ENCODE measurements at places on chromosomes 4 and X. TPM values are rescaled to one million over a fixed set of nuclear protein-coding genes. Genes with fewer than 3 reads are reported as not detected.
A peak's percentile ranks its signal among the peaks of the same experiment; 100 is the strongest.

Gene GAB3
- 0.82 TPM for total RNA-seq

Gene RBM47
- total RNA-seq, result 41.1 TPM

Gene C4orf51
- total RNA-seq, result not detected

Gene GLOD5
- not detected for total RNA-seq

Gene SPACA5
- not detected for total RNA-seq

Gene FRG2
- total RNA-seq, result not detected

Gene MTCP1
- total RNA-seq, result 0.27 TPM

Gene NPNT
- total RNA-seq, result 7.3 TPM

Gene TLR2
- 17.9 TPM for total RNA-seq

Gene ZNF674
- total RNA-seq, result 3.8 TPM

Gene RAB33A
- 3.2 TPM for total RNA-seq

Gene CT83
- total RNA-seq, result not detected

DNA sequence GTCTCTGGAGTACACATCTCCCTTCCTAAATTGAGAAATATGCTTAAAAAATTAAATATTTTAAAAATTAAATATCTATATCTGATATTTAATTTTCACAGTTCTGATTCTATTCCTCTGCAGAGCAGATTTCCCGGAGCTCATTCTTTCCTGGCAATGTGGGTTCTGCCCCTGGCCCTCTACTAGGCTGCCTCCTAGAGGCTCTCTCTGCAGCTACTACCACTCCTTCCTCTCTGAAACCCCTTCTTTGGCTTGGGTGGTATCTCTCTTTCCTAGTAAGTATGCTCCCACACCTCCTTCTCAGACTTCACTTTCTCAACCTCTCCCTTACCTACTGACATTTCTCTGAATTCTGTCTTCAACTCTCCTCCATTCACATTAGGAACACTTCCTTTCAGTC lies 45.3 kb downstream of the RPGR start:
- no peak for DNase-seq

GRCh38 chr4:83556006-83556707 lies 20.2 kb downstream of the GPAT3 start:
- DNase-seq, result no peak

- no peak for DNase-seq
These were observed 304.5 kb upstream of the DIPK2B start for GRCh38 chrX:45505214-45505613.

DNA sequence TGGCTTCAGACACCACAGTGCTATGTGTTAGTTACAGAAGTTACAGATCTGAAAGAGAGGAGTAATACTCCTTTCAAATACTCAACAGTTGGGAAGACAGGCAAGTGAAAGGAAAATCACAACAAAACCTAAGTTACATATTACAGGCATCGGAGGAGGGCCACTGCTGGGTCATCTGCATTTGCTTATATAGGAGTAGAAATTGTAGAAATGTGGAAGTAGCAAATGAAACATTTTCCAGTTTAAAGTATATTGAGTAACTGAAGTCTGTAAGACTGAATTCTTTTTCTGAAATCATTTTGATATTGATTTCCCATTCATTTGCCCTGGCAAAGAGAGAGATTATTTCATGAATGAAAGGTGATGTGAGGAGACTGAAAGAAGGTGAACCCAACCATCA lies 201.7 kb downstream of the SPRY1 start:
- no peak for DNase-seq

GRCh38 chr4:111991163-111991562 lies 154.1 kb upstream of the FAM241A start:
- no peak for DNase-seq

GRCh38 chrX:116181300-116181699 lies 10.8 kb downstream of the AGTR2 start:
- DNase-seq, result no peak

DNA sequence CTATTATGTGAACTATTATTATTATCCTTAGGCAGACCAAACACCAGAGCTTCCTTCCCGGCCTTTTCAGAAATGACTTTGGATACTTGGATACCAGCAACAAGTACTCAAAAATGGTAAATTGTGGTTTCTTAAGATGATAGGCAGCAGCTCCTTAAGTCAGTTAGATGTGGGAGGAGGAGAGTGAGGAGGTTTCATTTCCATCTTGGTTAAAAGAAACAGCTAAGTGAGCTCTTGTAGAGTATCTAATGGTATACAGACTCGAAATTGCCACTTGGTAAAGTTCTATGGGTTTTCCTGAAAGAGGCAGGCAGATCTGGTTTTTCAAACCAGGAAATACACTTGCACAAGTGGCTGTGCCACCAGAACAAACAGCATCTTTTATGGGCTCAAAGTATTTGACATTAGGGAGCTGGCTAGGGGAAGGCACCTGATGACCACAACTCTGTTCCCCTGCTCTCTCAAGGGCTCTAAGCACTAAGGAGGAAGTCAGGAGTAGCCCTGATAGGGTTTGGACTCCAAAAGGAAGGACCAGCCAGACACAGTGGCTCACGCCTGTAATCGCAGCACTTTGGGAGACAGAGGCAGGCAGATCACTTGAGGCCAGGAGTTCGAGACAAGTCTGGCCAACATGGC lies 130.9 kb downstream of the TMEM164 start:
- no peak for DNase-seq

DNA sequence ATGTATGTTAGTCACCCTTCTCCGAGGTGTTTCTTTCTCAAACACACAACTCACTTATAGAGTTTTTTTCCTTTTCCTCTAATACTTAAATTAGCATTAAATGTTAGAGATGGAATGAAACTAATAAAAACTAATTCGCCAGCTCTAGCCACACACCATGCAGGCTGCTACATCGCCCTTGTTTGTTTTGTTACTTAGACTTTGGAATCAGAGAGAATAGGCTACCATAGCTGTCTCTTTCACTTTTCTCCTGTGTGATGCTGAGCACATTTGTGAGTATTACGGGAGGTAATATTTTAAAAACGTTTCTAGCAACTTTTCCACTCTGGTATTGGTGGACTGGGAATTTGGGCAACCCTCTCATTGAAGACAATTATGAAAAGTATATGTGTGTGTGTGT lies 43.5 kb downstream of the ESX1 start:
- DNase-seq, result no peak

- DNase-seq, result peak; percentile 66
These were observed 92.0 kb upstream of the TNIP3 start for GRCh38 chr4:121255986-121256750.

DNA sequence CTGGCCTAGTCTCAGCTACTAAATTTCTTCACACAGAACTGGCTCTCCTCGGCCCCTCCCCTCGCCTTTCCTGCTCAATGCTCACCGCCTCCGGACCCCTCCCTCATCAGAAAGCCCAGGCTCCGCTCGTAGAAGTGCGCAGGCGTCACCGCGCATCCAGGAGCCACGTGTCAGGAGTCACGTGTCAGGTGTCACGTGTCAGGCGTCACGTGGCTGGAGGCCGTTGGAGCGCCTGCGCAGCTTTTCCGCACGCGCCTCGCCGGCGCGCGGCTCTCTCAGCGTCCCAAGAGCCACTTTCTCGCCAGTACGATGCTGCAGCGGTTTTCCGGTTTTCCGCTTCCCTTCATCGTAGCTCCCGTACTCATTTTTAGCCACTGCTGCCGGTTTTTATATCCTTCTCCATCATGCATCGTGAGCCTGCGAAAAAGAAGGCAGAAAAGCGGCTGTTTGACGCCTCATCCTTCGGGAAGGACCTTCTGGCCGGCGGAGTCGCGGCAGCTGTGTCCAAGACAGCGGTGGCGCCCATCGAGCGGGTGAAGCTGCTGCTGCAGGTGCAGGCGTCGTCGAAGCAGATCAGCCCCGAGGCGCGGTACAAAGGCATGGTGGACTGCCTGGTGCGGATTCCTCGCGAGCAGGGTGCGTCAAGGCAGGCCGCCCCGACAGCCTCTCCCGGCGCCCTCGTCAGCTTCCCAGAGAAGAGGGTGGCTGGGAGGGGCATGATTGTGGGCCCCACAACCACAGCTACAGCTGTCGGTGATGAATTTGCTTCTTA lies at the start of gene SLC25A31:
Gene SLC25A31 (plus strand): TSS at position 259 of the 772 bp plus-strand sequence. CDS start 146 bp downstream, at position 405.
- DNase-seq, result no peak

- DNase-seq, result no peak
These were observed 78.9 kb downstream of the FAT1 start for GRCh38 chr4:186644737-186645261.

GRCh38 chr4:108166038-108166437 lies 2.7 kb downstream of the LEF1 start:
- no peak for DNase-seq

DNA sequence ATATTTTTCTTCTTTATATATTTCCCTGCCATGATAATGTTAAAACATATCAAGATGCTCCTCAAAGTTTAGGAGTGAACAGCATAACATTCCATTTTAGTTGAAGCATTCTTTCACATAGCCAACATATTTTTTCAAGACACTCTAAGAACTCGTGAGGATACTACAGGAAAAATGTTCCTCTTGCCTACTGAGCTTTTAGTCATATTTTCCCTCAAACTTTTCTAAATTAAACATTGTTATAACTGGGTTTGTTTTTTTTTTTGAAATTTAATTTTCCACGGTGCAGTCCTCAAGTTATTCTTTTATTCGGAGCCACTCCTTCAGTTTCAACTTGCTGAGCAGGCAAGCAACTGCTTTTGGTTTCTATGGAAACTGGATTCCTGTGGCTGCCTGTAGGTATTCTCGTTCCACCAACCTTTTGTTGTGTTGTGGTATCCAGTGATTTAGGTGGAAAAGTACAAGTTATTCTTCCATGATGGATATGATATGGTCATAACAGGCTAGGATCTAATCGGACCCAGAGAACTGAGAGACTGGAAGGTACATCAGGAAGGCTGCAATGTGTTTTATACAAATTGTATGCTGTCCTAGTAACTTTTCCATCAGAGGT lies 248.0 kb downstream of the TRIML1 start:
- DNase-seq, result peak; percentile 63

GRCh38 chr4:90419124-90419711 lies 292.0 kb downstream of the CCSER1 start:
- DNase-seq, result peak; percentile 10

DNA sequence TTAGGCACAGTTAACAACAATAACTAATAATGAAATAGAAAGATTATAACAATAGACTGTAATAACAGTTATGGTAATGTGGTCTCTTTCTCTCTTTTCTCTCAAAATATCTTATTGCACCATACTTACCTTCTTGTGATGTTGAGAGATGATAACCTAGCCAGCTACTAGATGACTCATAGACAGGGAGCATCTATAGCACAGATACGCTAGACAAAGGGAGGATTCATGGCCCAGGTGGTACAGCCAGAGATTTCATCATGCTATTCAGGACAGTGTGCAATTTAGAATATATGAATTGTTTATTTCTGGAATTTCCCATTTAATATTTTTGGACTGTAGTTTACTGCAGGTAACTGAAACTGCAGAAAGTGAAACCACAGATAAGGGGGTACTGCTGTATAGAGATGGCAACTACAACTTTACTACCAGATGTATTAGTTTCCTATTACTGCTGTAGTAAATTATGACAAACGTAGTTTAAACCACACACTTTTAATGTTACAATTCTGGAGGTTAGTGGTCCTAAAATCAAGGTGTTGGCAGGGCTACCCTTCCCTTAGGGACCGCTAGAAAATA lies 41.8 kb upstream of the MAGED1 start:
- no peak for DNase-seq

DNA sequence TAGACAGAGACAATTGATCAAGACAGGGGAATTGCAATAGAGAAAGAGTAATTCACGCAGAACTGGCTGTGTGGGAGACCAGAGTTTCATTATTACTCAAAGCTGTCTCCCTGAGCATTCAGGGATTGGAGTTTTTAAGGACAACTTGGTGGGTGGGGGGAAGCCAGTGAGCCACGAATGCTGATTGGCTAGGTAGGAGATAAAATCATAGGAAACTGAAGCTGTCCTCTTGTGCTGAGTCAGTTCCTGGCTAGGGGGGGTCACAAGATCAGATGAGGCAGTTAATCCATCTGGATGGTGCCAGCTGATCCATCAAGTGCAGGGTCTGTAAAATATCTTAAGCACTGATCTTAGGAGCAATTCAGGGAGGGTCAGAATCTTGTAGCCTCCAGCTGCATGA lies 358.6 kb downstream of the GPM6A start:
- DNase-seq, result no peak

GRCh38 chr4:167614866-167615265 lies 380.6 kb upstream of the SPOCK3 start:
- no peak for DNase-seq

DNA sequence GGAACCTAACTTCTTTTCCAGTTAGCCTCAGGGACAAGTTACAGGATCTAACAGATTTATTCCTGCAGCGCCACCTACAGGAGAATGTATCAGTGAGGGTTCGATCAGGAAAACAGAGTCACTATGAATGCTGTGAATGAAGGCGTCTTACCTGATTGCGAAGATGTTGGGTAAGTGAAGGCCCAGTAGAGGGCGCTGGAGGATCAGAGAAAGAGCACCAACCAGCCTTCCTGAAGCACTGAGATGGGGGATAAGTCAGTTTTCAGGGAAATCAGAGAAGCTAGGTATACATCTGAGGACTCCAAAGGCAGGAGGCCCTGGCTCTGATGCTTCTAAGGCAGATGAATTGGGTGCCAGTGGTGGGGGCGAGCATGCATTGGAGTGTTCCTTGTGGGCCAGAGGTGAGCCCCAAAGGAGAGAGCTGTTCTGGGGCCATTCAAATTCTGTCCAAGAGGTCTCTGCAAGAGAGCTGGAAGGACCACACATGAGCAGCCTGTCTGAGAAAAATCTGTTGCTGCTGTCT lies 169.9 kb upstream of the AADAT start:
- DNase-seq, result peak; percentile 70
